ENCODE measurements at places on chromosomes 16 and 17.

- DNase-seq = no peak
Measured at GRCh38 chr16:80210787-80211186, 330.0 kb upstream of the DYNLRB2 start.

- DNase-seq = peak; percentile 91
Measured at GRCh38 chr16:85649411-85650134, 36.5 kb downstream of the GSE1 start.

GRCh38 chr16:70473446-70474319 lies 19.3 kb downstream of the FCSK start:
- no peak for DNase-seq

- DNase-seq = no peak
Measured at GRCh38 chr16:80997139-80997798, 9.4 kb downstream of the CMC2 start.

GRCh38 chr17:42744283-42744805 lies 496 bp downstream of the EZH1 start:
- peak; percentile 76 for DNase-seq

DNA sequence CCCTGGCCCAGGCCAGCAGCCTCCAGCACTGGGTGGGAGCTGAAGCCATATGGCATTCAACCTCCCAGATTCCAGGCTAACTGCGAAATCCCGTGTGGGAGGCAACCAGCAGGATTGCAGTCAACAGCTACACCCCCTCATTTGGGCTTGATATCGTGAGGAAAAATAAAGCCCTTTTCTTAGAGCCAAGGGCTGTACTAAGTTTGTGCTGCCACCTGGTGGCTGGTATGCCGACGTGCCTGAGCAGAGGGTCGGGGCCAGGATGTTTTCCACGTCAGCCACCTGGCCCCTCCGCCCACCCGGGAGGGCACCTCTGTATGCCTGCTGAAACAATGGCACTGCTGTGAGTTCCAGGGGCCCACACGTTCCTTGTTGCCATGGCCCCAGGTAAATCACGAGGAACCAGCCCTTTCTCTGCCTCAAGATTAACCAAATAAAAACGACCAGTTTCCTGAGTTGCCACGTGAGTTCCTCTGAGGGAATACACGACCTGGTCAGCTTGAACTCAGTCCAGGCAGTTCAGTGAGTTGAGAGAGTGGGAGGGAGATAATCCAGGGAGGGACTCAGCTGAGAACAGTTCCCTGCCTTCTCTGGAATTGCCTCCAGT lies 9.0 kb downstream of the TMEM98 start:
- DNase-seq = peak; percentile 64

DNA sequence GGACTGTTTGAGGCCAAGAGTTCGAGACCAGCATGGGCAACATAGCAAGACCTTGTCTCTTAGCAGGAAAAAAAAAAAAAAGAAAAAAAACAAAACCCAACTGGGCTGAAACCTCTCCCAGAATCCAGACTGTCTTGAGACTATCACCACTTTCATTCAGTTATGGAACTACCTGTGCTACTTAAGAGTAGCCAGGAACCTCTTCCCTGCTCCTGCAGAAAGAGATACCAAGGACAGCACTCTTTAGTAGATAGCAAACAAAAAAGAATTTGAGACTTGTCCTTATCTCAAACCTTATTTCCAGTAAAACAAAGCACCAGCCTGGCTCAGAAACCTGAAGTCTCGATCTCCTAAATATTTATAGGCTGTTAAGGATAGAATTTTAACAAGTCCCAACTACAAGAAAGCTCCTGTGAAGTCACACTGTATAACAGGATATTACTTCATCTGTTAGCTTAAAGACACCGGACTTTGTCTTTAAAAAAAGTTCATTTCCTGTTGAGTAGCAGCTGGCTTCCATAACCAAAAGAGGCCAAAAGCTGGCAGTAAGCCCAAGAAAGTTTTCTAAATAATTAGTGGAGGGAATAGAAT lies 5.1 kb downstream of the CDR2 start:
- DNase-seq = no peak

DNA sequence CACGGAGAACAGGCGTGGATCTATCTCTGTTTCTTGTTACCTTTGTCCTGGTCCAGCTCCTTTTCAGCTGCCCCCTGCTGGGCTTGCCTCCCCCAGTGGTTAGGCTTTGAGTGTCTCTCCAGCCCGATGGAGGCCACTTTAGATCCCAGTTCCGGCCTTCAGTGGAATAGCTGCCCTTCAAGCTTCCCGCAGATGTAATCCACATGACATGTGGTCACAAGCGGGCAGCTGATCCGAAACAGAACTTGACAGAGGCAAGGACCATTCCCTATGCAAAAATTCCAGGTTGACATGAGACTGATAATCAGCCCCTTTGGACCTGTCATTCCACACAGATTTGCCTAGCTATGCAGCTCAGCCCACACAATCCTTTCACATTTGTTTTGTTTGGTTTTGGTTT lies 40.6 kb upstream of the AQP8 start:
- no peak for DNase-seq

GRCh38 chr17:32345951-32346600 lies 3.9 kb upstream of the ZNF207 start:
- no peak for DNase-seq

DNA sequence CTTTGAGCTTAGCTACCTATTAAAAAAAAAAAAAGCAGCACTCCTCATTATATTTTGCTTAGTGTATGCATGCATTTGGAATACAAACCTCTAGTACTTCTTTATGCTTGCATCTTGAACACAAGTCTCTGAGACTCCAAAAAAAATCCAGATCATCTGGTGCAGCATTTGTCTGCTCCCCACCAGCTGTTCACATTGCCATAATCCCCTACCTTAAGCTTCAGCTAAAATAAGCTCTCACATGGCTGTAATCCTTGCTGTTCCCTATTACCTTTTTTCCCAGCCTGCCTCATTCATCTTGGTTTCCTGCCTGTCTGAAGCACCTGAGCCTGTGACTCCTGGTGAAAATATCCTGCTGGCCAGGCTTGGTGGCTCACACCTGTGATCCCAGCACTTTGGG lies 7.5 kb upstream of the NFATC2IP start:
- no peak for DNase-seq

DNA sequence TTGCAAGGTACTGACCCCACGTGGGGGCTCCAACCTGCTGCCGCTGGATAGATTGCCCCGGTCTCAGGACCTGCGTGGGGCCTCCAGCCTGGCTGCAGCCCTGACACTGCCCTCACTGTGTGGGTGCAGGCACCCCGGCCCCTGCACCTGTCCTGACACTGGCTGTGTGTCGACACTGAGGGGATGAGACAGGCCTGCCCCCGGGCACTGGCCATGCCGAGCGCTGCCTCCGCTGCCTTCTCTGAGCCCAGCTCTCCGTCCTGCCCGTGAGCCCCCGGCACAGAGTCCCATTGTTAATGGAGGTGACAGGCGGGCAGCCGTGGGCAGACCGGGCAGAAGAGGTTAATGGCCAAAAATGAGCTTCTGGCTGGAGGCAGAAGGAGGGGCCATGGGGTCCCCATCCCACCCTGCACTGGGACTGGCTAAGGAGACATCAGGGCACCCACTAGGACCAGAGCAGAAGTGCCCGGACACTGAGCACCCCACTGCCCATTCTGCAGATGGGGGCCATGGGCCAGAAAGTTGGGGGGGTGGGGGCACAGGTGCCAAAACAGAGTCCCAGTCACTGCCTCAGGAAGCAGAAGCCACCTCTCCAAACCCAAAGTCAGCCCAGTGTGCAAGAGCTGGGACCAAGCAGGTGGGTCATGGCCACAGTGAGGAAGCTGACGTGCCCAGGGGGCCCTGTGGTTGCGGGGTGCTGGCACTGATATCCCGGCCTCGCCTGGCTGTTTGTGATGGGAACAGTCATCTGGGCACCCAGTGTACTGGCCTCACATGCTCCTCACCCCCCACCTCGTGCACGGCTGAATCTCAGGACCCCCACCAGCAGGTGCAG lies 2.5 kb upstream of the PRR35 start:
- DNase-seq = no peak

- DNase-seq = no peak
Measured at GRCh38 chr17:58193641-58194255, 1.2 kb downstream of the EPX start.

DNA sequence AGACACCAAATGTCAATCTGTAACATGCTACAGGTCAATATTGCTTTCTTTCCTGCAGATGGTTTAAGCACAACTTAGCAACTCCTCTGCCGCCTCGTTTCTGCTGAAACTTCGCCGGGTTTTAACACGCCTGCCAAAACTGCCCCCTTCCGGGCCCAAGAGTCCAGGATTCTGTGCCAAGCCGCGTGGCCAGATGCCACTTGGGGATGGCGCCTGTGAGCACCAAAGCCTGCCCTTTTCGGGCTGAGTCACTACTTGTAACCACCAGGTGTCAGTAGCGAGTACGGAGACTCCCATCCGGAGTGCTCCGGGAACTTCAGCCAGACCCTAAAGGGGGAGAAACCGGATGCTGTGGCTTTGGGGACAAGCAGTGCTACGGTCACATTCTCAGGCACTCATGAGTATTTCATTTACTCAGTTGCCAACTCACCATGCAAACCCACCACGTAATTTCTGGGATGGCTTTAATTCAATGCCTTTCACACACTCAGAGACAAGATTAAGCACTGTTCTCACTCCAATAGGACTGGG lies 7.8 kb downstream of the PMP22 start:
- peak; percentile 85 for DNase-seq

DNA sequence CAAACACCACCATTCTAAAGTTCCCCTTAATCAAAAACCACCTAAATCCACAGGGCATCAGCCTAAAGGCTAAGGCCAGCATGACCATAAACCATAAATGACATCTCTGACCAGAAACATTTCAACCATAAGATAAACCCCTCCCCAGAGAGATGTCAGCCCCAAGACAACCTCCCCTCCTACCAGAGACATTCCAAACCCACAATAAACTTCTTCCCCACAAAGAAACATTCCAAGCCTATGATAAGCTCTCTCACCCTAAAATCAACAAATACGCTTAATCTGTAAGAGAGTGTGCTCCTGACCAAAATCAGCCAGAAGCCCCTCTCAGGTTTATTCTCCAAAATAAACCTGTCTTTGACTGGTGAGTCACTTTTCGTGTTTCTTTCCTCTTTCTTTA lies 54.8 kb downstream of the SLFN5 start:
- no peak for DNase-seq

DNA sequence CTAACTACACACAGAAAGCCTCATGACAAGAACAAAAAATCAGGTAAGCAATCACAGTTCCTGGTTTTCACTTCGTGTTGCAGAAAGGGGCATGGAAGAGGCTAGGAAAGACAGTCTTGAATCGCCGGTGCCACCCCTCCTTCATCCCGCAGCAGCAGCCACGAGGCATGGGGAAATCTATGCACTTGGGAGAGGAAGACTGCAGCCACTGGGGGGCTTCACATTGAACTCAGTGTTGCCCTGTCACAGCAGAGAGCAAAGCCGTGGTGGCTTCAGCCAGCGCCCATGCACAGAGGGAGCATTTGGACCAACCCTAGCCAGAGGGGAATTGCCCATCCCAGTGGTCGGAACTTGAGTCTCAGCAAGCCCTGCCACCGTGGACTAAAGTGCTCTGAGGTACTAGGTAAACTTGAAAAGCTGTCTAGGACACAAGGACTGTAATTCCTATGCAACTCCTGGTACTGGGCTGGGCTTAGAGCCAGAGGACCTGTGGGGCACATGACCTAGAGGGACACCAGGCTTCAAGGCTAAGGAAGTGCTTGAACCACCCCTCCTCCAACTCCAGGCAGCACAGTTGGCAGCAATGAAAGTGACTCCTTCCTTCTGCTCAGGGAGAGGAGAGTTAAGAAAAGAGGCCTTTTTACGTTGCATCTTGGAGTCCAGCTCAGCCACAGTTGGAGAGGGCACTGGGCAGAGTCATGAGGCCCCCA lies 35.2 kb upstream of the ATP2C2 start:
- DNase-seq = no peak

GRCh38 chr17:34398990-34399389 lies 36.0 kb upstream of the CCL1 start:
- DNase-seq = no peak

GRCh38 chr16:65066651-65067050 lies 55.2 kb downstream of the CDH11 start:
- DNase-seq = no peak

DNA sequence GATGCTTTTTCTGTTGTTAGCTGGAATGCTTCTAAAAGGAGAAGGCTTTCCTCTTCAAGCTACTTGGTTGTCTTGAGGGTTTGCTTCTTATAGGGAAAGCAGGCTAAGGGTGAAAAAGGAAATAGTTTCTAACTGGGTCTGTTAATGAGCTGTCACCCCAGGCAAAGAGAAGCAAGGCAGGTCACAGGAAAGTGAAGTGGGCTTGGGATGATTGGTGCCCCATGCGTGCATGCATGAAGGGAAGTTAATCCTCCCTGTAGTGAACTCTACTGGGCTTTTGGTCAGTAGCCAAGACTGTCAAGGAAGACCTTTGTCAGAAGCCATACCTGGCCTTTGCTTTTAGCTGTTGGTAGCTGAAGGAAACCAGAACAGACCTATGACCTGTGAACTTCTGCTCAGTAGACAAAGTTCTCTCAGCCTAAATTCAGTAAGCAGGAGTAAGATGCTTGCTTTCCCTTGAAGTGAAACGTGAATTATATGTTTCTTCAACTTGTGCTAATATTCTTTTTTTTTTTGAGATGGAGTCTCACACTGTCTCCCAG lies 16.5 kb downstream of the TENT4B start:
- DNase-seq = no peak

- DNase-seq = no peak
Measured at GRCh38 chr16:21267298-21267697, 10.8 kb downstream of the CRYM start.

GRCh38 chr16:78760611-78761010 lies 661.2 kb downstream of the WWOX start:
- DNase-seq = no peak

- DNase-seq = no peak
Measured at GRCh38 chr16:62137996-62138395, 101.8 kb upstream of the CDH8 start.

GRCh38 chr16:4987580-4988374 lies 29.6 kb downstream of the SEC14L5 start:
- DNase-seq = no peak

- no peak for DNase-seq
Measured at GRCh38 chr17:4407851-4408250, 25.9 kb upstream of the SPNS3 start.

GRCh38 chr16:29306201-29306600 lies 100.3 kb downstream of the NPIPB11 start:
- DNase-seq = no peak

DNA sequence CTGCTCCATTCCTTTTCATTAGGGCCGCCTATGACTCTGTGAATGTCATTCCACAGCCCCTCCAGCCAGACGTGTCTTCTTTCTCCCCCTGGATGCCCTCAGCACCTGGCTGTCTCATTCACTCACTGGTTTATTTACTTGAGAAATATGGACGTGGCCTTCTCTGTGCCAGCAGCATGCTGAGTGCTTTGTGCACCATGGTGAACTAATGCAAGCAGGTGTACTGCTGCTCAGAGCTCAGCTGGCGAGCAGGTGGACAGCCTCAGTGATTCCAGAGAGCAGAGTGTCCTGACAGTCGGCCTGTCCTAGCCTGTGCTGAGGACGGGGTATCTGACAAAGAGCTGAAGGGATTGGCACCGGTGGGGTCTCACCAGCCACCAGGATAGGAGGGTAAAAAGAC lies 96.7 kb downstream of the GNAO1 start:
- peak; percentile 39 for DNase-seq

GRCh38 chr16:14241631-14242030 lies 170.5 kb downstream of the MRTFB start:
- no peak for DNase-seq

Measured in NCI-H1105 treated with DMSO at 0.1 percent for 48 hours (cell line).